ENCODE measurements at places on chromosomes 16 and 17.
A peak's percentile ranks its signal among the peaks of the same experiment; 100 is the strongest.

- peak; percentile 50 for ATAC-seq
These were observed 30.4 kb downstream of the CFDP1 start for GRCh38 chr16:75402821-75403475.

DNA sequence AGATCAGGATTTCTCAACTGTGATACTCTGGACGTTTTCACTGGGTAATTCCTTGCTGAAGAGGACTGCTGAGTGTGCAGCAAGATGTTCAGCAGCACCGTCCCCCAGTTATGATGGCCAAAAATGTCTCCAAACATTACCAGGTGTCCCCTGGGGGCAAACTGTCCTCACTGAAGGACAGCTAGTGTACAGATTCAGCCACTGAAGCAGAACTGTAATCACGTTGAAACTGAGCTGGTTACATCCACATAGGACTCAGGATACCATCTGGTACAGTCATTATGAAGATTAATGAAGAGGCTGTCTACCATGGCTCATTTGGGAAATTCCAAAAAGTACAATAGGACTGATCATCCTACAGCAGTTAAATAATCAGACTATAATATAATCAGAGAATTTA is 43.3 kb upstream of the GINS3 start:
- ATAC-seq, result no peak

- ATAC-seq, result no peak
These were observed 115.9 kb downstream of the PITPNC1 start for GRCh38 chr17:67492824-67493517.

- no peak for ATAC-seq
These were observed 289.6 kb downstream of the IRX3 start for GRCh38 chr16:53996961-53997360.

- no peak for ATAC-seq
These were observed 103.7 kb downstream of the AATF start for GRCh38 chr17:37052450-37052849.

DNA sequence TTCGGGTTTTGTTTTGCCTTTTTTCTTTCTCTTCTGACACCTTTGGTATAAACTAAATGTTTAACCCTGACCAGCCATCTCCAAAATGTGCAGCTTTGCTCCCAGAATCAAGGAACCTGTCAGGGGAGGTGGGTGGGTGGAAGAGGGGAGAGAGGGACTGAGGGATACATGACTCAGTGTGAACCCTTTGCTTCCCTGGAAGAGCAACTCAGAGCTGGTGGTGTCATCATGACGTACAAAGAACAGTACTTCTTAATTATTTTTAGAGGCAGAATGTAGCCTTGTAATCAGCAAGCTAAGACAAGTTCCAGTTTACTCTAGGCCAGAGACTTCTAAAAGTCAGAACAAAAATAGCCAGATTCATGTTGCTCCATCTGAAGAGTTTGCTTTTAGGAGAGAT is 119.6 kb upstream of the HAS3 start:
- ATAC-seq, result no peak

- no peak for ATAC-seq
These were observed 3.6 kb downstream of the ACADVL start for GRCh38 chr17:7223375-7223774.

DNA sequence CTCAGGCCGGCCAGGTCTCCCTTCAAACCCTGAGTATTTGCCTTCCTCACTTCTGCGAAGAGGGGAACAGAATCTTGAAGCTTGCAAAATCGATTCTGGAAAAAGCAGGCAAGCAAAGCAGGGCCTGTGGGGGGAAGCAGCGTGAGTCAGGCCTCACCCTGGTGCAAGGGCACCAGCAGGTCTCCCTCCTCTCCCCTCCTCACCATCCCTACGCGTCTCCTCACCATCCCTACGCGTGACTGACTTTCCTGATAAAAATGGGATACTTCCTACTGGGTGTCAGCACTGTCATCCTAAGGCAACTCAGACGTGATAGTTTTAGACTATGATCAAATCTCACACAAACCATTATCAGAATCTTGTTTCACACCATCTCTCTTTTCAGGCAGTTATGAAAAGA is 12.1 kb downstream of the CMTM3 start:
- ATAC-seq, result no peak

GRCh38 chr17:12691173-12691572 is 25.5 kb downstream of the MYOCD start:
- no peak for ATAC-seq

DNA sequence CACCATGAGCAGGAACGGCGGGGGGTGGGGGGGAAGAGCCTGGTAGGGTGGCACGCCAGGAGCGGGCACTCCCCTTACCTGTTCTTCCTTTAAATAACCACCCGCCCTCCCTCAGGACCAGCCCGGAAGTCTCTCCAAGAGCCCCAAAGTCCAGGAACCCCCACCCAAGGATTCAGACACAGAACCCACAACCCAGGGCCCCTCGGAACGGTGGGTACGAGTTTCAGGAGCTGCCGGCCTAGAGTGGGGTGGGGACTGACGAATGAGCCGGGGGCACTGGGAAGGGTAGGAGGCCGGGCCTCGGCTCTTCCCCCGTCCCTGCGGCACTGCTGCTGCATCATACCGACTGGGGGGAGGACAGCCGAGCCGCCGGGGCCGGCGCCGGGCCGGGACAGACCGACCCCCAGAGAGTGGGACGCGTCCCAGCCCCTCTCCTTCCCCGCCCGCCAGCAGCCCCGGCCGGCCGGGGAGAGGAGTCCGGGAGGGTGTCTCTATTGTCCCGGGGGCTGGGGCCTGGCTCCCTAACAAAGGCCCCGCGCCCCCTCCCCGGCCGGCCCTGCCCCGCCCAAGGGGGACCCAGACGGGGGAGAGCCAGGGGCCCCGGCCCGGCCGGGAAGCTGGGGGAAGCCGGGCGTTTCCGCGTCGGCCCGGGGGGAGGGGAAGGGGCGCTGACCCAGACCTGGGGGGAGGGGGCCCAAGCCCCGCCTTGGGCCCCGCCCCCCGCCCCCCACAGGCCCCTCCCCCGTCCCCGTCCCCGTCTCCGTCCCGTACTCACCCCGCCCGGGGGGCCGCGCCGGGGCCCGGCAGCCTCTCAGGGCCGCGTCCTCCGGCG is 747 bp downstream of the ATXN7L3 start:
- peak; percentile 38 for ATAC-seq

DNA sequence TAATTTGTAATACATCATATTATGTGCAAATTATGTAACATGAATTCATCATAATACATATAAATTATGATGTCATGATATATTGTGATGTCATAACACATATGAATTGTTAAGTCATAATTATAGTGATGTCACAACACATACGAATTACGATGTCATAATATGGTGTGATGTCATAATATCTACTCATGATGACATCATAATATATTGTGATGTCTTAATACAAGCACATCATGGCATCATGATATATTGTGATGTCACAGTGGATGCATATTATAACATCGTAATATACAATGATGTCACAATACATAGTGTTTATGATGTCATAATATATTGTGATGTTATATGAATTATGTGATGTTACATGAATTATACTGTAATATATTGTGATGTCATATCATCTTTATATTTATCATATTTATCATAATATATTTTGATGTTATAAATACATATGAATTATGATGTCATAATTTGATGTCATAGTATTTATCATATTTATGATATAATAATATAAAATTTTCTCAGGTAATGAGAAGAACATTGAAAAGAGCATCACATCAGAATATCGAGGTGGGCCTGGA is 1793.0 kb downstream of the TP53TG3F start:
- no peak for ATAC-seq

- ATAC-seq, result peak; percentile 6
These were observed at the start of gene SLC16A11 for GRCh38 chr17:7043497-7044198. Gene SLC16A11 (minus strand): TSS chr17:7044092. CDS start chr17:7043513, 579 bp downstream.

GRCh38 chr17:38898812-38899348 is 26.5 kb upstream of the LASP1NB start:
- ATAC-seq, result peak; percentile 96

GRCh38 chr17:3692346-3692745 is 3.6 kb downstream of the P2RX5 start:
- no peak for ATAC-seq

- no peak for ATAC-seq
These were observed 22.8 kb downstream of the TMEM204 start for GRCh38 chr16:1556254-1556653.

DNA sequence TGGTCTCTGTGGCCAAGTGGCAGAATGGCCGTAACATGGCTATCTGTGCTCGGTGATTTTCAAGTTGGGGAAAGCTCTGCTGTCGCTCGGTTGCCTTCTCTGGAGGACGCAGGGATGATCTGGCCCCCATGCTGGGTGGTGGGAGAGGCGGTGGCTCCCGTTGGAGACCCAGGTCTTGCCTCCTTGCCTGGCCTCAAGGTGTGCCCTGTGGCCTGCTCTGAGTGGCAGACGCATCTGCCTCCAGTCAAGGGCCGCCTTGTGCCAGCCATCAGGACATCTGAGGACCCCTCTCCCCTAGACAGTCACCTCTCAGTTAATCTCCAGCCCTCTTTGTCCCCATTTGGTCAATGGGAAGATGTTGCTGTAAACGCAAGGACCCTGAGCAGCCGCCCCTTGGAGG is 165.9 kb downstream of the CCDC182 start:
- ATAC-seq, result no peak

DNA sequence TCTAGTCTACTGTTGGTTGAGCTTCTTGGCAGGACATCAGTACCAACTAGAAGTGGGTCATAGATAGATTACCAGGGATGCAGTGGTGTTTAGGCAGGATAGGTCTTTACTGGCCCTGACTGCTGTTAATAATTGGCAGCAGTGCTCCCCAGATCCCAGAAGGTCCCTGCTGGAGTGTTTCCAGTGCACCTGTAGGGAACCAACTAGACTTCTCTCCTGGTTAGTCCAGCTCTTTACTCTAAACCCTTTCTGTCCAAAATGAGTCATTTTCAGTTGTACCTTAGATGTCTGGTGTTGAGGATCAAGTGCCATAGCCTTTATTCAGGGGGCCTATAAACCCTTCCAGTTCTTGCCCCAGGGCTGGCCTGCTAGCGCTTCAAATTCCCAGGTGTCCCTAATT is 8.7 kb downstream of the POLR2C start:
- ATAC-seq, result no peak

- peak; percentile 96 for ATAC-seq
These were observed 20.4 kb upstream of the SLC38A8 start for GRCh38 chr16:84062734-84063640.

GRCh38 chr17:30345089-30345433 is 11.2 kb upstream of the TMIGD1 start:
- no peak for ATAC-seq

- no peak for ATAC-seq
These were observed 39.7 kb downstream of the NACA2 start for GRCh38 chr17:61551255-61551742.

DNA sequence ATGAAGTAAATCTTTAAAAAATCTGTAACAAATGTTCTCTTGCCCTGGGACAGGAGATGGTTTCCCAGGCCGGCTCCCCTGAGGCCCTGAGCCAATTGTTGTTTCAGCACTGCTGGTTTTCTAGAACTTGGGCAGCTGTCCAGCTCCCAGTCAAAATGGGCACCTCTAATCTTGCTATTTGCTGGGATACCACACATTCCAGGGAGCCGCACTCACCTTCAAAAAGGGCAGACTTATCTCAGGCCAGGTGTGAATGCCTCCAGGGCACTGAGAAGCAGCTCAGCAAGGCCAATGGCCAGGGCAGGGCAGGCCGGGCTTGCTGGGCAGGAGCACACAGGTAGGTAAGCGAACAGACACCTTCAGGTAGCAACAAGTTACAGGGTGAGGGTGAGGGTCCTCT is 24.4 kb downstream of the TRIM16 start:
- no peak for ATAC-seq

- no peak for ATAC-seq
These were observed 60.8 kb downstream of the TEX14 start for GRCh38 chr17:58630883-58631522.

DNA sequence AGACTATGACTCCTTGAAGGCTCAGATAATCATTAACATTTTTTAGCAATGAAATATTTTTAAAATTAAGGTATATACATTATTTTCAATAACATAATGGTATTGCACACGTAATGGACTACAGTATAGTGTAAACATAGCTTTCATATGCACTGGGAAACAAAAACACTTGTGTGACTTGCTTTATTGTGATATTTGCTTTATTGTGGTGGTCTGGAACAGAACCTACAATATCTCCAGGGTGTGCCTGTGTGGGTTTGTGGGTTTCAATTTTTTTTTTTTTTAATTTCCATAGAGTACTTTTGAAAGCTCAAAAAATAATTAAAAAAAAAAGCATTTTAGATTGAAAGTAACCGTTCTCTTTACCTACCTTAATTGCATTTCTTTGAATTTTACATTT is 25.3 kb downstream of the CYLD start:
- ATAC-seq, result no peak

- ATAC-seq, result no peak
These were observed 23.0 kb downstream of the CDH13 start for GRCh38 chr16:82649766-82650165.

- ATAC-seq, result no peak
These were observed 13.1 kb downstream of the CFAP20 start for GRCh38 chr16:58116081-58116480.

DNA sequence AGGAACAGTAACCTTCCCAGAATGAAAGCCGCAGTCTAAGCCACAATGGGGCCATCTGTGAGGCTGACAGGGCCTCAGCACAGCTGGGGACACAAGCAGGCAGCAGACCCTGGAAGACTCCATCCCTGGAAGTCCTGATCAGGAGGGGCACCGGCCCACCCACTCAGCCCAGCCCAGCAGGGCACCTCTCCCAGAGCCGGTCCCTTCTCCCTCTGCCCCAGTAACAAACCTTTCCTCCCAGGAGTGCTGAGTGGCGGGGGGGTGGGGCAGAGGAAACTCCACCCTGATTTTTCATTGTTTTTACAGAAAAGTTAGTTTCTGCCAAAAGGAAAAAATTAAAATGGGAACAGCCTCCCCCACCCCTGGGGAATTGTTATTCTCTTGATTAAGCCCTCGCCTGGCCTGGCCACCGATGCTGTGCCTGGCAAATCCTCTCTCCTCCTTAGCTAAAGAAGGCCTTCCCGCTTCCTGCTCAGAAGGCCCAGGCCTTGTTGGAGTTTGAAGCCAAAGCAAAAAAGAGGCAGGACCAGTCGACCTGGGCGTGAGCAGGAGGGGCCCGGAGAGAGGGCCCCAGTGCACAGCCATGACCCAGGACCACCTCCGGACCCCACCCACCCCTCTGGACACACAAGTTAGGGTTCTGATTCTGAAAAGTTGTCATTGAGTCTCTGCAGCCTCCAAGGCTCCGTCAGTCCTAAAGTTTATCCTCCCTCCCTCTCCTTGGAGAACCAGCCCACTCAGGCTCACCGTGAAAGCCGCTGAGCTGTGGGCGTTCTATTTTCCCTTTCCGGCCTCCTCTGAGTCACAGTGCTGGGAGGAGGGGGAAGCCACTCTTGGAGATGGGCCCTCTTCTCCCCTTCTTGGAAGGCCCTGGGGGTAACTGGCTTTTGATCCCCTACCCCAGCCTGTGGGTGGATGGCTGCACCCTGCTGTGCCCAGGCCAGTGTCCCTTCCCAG is 128.4 kb upstream of the TNRC6C start:
- ATAC-seq, result peak; percentile 43

- ATAC-seq, result no peak
These were observed 208.9 kb downstream of the SHISA9 start for GRCh38 chr16:13110124-13110796.

GRCh38 chr17:61155590-61156237 is 243.9 kb upstream of the TBX2 start:
- ATAC-seq, result no peak

- ATAC-seq, result no peak
These were observed 29.9 kb downstream of the PIEZO1 start for GRCh38 chr16:88754912-88755744.

GRCh38 chr16:58198022-58198683 is at the start of gene CSNK2A2:
Gene CSNK2A2 (minus strand): TSS chr16:58198106. CDS start chr16:58197736, 370 bp downstream.
- ATAC-seq, result peak; percentile 95
